ENCODE measurements at places on chromosomes 11 and 22.

DNA sequence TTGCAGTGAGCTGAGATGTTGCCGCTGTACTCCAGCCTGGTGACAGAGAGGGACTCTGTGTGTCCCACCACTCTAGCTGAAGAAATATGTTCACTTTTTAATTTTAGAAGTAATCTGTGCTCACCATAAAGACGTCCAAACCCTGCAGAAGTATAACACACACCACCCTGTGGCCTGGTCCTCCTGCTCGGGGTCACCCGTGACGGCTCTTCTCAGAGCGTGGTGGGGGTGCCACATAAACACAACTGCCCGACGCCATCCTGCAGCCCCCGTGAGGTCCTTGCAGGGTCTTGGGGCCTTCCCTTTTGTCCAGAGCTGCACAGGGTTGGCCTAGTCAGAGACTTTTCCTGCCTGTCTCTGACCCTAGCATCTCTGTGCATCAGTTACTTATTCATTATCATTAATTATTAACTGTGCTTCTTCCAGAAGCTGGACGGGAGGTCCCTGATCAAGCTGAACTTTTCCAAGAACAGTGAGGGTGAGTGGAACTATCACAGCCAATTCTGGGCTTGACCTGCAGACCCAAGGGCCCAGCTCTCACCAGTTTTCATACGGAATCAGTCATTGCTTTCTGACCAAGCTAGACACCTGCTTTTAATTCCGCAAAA, 8.9 kb downstream of the PPIL2 start:
- DNase-seq = no peak

- no peak for DNase-seq
These were observed 7.7 kb upstream of the PRRG4 start for GRCh38 chr11:32821917-32822560.

DNA sequence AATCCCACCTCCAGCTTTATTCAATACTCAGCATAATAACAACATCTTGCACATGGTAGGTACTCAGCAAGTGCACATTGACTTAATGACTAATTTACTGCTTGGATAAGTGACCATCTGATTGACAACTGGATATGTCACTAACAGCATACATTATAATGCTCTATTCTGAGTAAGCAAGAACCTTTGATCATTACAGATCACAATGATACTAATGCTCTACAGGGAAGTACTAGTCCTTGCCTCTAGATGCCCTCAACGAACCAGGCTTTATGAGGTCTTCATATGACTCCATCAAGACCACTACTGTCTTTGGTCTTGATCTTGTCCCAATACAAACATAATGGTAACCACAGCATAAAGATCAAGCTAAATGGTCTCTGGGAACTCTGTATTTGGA, 167.6 kb upstream of the MTMR2 start:
- DNase-seq = no peak

DNA sequence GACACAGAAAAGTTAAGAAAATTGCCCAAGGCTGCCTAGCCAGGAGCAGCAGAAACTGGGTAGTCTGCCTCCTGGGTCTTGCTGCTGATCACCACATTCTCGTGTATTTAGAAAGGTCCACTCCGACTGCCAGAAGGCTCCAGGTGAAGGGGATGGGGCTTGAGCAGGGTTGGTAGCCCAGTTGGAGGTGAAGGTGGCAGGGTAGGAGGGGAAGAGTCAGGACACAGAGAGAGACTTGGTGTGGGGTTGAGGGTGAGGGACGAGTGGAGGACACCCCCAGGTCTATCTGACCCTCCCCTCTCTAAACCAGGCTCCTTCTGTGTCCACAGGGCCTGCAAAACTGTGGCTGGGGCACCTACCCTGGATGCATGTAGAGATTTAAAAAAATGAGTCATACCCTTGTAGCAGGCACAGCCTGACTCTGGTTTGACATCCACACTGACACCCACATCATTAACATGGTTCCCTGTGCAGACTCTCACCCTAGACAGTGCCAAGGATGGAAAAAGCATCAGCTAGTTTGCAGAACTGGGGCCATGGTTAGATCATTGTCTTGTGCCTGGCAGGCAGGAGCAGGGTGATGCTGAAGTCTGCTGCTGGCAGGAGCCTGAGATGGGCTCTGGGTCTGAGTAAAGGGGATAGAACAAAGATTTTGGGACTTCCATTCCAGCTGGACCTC, 273.2 kb downstream of the TENM4 start:
- DNase-seq = no peak

DNA sequence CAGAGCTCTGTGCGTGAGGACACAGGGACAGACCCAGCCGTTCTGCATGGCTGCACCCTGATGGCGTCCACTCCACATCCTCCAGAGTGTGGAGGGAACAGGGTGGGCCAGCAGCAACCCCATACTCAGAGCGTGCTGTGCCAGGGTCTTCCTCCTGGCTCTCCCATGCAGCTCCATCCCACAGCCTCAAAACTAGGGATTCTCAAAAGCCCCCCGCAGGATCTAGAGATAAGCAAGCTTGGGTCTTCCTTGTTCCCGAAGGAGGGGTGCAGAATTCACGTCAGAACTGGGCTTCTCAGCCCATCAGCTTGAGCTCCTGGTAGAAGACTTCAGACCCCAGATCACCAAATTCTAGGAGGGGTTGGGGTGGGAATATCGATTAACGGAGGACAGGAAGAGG, 858.8 kb downstream of the TBC1D22A start:
- no peak for DNase-seq

GRCh38 chr11:116729501-116730240, 43.1 kb downstream of the BUD13 start:
- DNase-seq = no peak

- no peak for DNase-seq
These were observed 667 bp downstream of the DGCR6L start for GRCh38 chr22:20319041-20319744.

Measured in activated T-helper 1 cell treated with anti-CD3 and anti-CD28 coated beads, Interleukin-12 subunit alpha, Interleukin-12 subunit beta, Interleukin-2, Interleukin-4 antibody, amounts not matched to agents 30 ng/mL and 10 ng/mL and 1 ng/mL, durations not matched to agents 14 hours and 24 hours and 36 hours (primary cell).